Stimulated activated CD8-positive, alpha-beta memory T cell treated with anti-CD3 and anti-CD28 coated beads, Interleukin-12 subunit alpha, Interleukin-12 subunit beta, amount 100 ng/mL, for 4 hours (primary cell): ENCODE measurements at places on chromosomes 6 and 20.

- no peak for DNase-seq
Measured at GRCh38 chr6:30618270-30618797, 694 bp downstream of the MRPS18B start.

DNA sequence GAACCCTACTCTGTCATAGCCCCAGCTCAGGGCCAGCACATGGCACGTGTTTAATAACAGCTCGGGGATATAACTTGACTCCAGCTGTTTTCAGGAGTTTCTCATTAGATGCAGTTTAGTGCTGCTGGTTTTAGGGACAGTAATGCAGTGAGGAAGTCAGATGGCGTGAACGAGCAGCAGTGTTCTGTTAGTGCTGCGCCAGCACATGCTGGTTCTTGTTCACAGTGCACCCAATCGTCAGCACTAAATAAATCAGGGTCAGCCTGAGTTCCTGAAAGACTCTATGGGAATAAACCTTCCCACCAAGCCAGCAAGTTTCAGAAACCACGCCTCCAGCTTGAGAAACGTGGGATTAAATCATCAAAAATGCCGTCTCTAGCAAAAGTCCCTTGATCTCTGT lies 235.9 kb upstream of the SUPT3H start:
- DNase-seq: no peak

- no peak for DNase-seq
Measured at GRCh38 chr6:3809982-3810381, 39.2 kb upstream of the FAM50B start.

DNA sequence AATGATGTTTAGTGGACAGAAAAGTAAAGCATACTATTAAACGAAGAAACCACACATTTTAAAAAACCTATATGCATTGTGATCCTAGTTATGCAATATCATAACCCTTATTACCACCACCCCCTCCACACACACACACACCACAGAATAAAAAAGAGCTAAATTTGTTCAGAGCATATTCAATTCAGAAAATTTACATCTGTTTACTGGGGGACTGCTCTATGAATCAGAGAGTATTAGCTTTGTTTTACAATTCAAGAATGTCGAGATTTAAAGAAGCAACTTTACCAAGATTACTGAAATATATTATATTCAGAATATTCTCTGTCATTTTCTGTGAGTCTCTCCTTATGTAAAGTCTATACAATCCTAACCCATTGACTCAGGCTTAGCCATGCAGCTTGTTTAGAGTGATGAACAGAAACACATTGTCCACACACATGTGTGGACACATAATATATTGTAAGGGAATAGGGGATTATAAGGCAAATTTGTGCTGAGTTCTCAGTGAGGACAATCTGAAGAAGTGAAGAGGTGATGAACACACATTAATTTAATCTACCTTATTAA lies 369.6 kb upstream of the MARCKS start:
- no peak for DNase-seq

DNA sequence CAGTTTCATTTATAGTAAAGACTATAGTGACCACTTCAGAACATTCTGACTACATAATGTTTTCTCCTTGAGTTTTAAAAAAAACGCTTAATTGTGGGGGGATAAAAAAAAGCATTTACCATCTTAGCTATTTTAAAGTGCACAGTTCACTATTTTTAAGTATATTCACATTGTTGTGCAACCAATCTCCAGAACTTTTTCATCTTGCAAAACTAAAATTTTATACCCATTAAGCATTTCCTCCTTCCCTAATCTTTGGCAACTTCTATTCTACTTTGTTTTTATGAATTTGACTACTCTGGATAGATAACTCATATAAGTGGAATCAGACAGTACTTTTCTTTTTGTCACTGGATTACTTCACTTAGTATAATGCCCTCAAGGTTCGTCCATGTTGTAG lies 62.3 kb downstream of the FKBP5 start:
- no peak for DNase-seq

DNA sequence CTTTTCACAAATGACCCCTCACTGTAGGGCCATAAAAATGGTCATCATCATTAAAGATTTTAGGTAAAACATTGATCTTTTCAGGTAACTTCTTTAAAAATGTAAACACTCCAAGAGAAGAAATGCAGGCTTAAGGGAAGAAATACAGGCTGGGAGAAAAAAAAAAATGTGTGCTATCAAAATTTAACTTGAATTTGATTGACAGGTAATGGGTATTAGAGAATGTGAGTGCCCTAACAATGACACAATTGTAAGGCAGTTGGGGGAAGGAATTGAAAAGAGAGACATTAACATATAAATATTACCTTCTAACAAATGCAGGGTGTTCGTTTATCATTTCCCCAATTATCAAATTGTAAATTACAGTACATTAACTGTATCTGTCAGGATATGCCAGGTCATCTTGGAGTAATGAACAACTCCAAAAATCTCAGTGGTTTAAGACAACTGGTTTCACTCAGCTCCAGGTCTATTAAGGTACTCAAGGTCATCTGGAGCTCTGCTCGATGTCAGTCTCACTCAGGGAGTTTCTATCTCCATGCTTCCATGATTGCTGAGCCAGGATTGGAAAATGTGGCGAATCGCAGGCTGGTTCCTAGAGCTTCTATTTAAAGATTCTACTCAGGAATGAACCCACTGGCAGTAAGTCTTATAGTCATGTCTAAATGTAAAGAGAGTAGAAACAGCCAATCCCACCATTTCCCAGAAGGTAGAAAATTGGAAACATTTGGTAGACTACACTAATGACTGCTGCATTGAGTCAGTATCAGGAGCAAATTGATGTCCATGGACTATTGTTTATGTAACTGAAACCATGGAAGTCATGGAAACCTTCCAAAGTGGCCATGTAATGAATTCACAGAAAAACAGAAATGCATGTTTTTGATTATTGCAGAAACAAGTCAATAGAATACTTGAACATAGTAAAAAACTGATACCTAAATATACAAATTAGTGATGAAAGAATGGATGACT lies 55.6 kb downstream of the FRK start:
- DNase-seq: no peak

- DNase-seq: no peak
Measured at GRCh38 chr20:4835244-4836177, 113.8 kb downstream of the PRND start.

GRCh38 chr6:155187106-155187505 lies 76.7 kb upstream of the CLDN20 start:
- DNase-seq: no peak

DNA sequence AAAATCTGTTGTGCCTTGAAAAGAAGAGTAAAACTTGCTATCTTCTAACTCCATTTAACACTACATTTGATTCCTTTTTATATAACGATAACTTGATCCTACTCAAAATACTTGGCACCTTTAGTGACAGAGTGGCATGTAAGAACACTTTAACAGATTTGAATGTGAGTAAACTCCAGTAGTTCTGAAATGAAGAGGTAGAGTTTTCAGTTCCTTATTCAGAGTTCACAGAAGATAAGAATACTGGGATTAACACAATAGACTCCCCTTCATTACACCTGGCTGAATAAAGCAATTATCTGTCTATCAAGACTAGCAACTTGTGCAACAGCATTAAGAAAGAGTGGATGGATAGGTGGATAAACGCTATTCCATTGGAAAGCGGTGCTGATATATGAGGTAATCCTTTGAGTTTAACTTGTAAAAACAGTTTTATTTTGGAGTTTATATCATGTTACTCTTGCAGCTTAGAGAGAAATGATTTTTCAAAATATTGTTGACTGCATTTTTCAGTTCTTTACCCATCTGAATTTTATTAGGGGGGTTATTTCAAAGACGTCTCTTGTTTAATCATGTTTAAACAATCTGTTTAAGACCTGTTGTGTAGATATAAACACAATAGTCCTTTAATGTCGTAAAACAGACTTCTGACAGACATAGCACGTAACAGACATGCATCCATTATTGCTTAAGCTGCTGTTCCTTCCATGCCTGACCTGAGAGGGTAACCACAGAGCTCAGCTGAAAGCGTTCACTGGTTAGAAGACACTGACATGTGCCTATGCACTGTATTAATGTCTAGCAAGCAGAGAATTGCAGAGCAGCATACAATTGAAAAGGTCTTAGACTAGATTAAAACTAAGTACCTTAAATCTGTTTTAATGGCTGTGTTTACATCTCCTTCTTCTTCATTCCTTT lies 102.4 kb upstream of the SUPT3H start:
- DNase-seq: no peak

GRCh38 chr6:156163311-156163710 lies 613.9 kb upstream of the ARID1B start:
- DNase-seq: no peak

DNA sequence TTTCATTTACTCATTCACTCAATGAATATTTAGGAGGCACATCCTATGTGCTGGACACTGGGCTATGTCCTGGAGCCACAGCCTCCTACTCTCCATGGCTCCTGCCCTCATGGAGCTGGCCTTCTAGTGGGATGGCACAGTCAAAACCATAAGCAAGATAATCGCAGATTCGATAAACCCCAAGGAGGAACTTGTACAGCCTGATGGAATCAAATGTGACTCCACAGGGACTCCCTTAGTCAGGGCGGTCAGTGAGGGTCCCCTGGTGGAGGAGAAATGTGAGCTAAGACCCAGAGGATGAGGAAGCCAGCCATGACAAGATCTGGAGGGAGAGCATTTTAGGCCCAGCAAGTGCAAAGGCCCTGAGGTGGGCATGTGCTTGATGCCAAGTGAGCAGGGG lies 211.9 kb downstream of the PREX1 start:
- DNase-seq: no peak
